ENCODE measurements at places on chromosomes 12 and 14.

DNA sequence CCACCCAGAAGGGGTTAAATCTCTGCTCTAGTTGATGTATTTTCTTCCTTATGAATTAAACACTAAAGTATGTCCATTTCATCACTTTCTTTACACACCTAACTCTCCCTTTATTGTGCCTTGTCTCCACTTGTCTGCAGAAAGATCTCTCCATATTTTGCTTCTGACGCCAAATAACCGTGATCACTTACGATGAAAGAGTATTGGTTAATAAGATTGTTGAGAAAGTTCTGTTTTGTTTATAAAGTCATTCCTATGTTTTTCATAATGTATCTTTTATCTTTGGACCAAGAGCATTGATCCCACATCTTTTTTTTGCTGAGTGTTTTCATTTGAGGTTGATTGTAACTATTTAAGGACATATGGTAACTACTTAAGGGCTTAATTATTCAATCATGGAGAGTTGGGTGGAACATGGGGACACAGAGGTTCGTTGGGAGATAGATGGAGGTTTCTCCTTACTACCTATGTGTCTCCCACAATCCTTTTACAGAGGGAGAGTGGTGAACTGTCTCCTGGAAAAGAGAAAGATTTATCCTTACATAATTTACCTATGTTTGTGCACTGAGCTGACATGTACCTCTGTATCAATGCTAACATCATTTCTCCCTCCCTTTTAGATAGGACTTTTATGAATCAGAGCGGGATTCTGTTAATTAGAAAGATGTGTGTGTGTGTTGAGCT, 120.7 kb upstream of the SLC38A2 start:
- H3K4me3 ChIP-seq: no peak overlapping the region
- H3K36me3 ChIP-seq: no peaks in the 10 kb centered on the region
- peak overlapping the region; percentile 86 for H3K27ac ChIP-seq

- H3K4me1 ChIP-seq: no peaks in the 10 kb centered on the region
- H3K27me3 ChIP-seq: no peaks in the 10 kb centered on the region
- DNase-seq: no peak
- H3K36me3 ChIP-seq: no peaks in the 10 kb centered on the region
- no peak overlapping the region for H3K27ac ChIP-seq
Observed at GRCh38 chr12:1579651-1580435, 14.5 kb downstream of the FBXL14 start.

DNA sequence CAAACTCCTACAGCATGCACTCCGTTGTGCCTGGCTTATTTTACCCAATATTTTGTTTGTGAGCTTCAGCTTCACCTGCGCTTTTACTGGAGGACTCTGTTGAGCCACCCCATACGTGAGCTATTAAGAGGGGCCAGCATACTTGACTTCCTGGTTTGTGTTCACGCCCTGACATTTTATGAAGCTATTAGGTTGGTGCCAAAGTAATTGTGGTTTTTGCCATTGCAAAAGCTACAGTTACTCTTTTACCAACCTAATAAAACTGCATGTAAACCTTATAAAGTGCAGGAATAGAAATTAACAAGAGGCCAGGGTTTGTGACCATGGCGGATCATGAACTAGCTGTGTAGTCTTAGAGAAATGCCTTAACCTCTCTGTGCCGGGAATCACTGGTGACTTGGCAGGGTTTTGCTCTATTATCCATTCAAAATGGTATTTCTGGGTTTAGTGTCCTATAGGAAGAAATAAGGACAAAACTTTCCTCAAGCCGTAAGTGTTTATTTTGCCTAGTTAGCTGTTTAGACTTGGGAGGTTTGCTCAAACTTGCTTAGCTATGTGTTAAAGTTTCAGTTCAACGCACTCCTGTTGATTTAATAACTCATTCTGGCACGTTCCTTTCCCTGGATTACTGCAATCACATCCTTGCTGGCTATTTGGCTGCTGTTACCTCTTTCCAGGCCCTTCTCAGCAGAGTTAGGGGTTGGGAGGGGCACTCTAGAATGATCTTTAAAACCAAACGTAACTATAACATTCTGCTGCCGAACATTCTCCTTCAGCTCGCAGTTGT, 1027.6 kb downstream of the BCL11B start:
- no peaks in the 10 kb centered on the region for H3K36me3 ChIP-seq
- no peak overlapping the region for H3K27ac ChIP-seq
- H3K27me3 ChIP-seq: no peaks in the 10 kb centered on the region
- no peak overlapping the region for H3K4me3 ChIP-seq

GRCh38 chr12:45729233-45730083, at the start of gene ARID2:
Gene ARID2 (plus strand): TSS chr12:45729706. CDS start chr12:45729837, 131 bp downstream.
- peak; percentile 83 for DNase-seq
- H3K27me3 ChIP-seq: no peaks in the 10 kb centered on the region
- no peaks in the 10 kb centered on the region for H3K4me1 ChIP-seq
- peak within 1 kb of the TSS; percentile 95 for H3K27ac ChIP-seq
- H3K4me3 ChIP-seq: peak within 1 kb of the TSS; percentile 82

DNA sequence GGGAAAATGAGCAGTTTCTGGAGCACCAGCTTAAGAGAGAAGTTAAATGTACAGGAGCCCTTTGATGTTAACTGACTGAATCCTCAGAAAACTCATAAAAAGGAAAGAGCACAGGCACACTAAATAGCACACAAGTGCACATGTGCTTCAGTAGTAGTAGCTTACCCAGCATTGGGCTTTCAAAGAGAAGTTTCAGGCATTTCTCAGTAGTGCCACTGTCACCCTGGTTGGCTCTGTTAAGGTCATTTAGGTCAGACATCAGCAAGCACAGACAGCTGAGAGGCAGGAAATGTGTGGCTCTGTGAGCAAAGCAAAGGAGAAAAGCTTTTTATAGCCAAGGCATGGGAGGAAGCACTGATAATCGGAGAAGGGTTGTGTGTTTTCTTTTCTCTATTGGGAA, 96.3 kb upstream of the HIF1A start:
- H3K27ac ChIP-seq: peak overlapping the region; percentile 4
- no peak for DNase-seq
- no peaks in the 10 kb centered on the region for H3K36me3 ChIP-seq
- H3K4me1 ChIP-seq: peaks cover 8% of the 10 kb centered on the region
- no peaks in the 10 kb centered on the region for H3K27me3 ChIP-seq

DNA sequence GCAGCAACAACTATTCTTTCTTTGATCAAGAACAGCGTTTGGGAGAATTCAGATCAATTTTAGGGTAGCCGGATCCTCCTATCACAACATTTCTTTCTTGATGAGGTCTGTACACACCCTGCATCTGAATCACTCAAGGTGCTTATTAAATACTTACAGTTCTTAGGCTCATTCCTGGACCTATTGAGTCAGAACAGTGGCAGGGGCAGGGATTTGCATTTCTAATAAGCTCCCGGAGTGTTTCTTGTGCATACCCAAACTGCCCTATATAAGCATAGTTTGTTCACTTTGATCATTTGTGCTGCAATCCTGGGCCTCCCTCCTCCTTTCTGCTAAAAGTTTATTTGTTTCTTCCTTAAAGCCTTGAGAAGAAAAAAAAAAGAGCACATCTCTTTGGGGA, 80.5 kb upstream of the RPH3A start:
- H3K36me3 ChIP-seq: no peaks in the 10 kb centered on the region
- DNase-seq: no peak
- no peak overlapping the region for H3K4me3 ChIP-seq
- no peaks in the 10 kb centered on the region for H3K27me3 ChIP-seq

DNA sequence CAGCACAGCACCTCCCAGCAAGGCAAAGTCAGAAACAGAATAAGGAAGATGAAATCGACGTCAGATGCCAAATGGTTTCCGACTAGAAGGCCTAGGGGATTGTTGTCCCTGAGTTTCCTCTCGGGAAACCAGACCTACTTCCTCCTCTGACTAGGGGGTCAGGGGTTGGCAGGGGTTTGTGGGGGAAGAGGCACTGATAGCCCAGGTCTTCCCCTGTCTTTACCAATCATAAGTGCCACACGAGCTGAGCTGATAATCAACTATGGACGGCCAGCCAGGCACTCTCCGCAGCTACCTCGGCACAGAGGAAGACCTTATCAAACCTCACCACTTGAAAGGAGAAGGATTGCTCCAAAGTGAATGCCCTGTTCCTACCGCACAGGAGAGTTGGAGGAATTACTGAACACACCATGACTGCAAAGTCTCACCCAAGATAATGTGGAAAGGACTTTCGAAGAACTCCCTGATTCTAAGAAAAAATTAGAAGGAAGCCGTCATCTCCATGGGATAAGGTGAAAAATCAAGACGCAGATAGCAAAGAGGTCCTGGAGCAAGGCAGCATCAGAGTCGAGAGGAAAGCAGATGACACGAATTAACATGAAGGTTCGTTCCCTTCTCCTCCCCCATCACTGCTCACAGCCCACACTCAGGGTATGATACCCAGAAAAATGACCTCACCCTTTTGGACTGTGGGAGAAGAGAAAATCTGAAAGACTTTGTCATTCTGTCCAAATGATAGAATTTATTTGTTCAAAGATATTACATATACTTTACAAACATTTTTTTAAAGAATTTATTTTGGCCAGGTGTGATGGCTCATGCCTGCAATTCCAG, 77.7 kb upstream of the MED13L start:
- H3K4me3 ChIP-seq: no peak overlapping the region

GRCh38 chr14:74579447-74580274, 32.4 kb downstream of the LTBP2 start:
- no peak overlapping the region for H3K4me3 ChIP-seq
- no peak overlapping the region for H3K27ac ChIP-seq
- no peaks in the 10 kb centered on the region for H3K27me3 ChIP-seq
- H3K36me3 ChIP-seq: no peaks in the 10 kb centered on the region

- H3K27ac ChIP-seq: no peak overlapping the region
- H3K36me3 ChIP-seq: no peaks in the 10 kb centered on the region
- H3K27me3 ChIP-seq: no peaks in the 10 kb centered on the region
- peak; percentile 39 for DNase-seq
- no peaks in the 10 kb centered on the region for H3K4me1 ChIP-seq
Observed at GRCh38 chr14:89773644-89774316, 180.8 kb downstream of the EFCAB11 start.

GRCh38 chr12:51262758-51263177, 7.4 kb downstream of the SMAGP start:
- H3K4me1 ChIP-seq: no peaks in the 10 kb centered on the region
- no peaks in the 10 kb centered on the region for H3K27me3 ChIP-seq
- no peak overlapping the region for H3K4me3 ChIP-seq
- no peak for DNase-seq

- H3K4me1 ChIP-seq: no peaks in the 10 kb centered on the region
- no peaks in the 10 kb centered on the region for H3K27me3 ChIP-seq
- no peaks in the 10 kb centered on the region for H3K36me3 ChIP-seq
- H3K4me3 ChIP-seq: no peak overlapping the region
- H3K27ac ChIP-seq: no peak overlapping the region
Observed at GRCh38 chr14:46063872-46064271, 587.7 kb downstream of the RPL10L start.

DNA sequence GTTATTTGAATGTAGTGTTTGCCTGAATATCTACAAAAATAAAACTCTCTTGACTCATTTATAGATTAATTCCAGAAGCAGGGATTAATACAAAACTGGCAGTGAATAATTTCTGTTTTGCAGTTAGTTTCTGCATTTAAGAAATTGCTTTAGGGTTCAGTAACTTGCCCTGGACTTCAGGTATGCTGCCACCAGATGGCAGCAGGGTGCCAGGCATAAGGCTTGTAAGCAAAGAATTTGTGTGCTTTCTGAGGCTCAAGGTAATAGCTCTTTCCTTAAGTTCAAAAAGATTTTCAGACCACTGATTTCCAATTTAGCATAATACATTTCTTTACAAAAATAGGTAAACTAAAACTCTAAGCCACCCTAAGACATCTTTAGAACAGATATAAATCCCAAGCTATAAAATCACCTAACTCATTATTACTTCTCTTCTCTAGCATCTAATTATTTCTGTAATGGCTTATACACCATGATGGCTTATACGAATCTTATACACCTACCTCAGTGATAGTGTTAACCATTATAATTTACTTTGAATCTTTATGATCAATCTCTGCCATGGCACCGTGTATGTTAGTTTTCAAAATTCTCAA, 398.3 kb downstream of the APAF1 start:
- peak; percentile 61 for DNase-seq
- no peaks in the 10 kb centered on the region for H3K27me3 ChIP-seq
- H3K27ac ChIP-seq: no peak overlapping the region

GRCh38 chr12:121996050-121996944, 25.4 kb upstream of the BCL7A start:
- no peak overlapping the region for H3K27ac ChIP-seq
- H3K36me3 ChIP-seq: no peaks in the 10 kb centered on the region
- no peaks in the 10 kb centered on the region for H3K27me3 ChIP-seq

DNA sequence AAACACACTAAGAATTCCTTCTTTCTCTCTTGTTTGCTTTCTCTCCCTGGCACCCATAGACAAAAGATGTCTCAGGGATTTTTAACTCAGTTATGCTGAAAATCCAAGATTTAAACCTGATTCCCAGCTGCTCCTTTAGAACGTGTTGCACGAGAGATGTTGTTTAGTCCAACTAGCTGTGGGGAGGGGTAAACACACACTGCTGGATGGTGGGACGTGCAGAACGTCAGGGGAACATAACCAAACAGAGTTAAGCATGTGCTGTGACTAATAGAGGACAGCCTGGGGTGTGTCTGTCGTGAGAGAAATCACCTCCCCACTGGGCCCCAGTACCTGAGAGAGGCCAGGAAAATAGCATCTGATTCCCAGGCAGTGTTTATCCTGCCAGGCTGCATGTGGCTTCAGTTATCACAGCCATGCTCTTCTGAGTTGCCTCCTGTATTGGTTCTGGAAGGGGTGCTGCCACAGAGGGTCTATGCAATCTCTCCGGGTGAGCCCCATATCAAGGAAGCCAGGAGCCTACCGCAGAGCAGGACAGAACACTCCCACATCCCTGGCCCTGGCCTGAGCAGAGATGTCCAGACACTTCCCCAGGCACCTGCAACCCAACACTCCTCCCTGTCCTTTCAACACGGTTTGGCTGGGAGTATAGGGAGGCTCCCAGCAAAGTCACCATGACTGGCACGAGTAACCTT, 112.7 kb upstream of the EGLN3 start:
- no peaks in the 10 kb centered on the region for H3K27me3 ChIP-seq
- H3K4me3 ChIP-seq: no peak overlapping the region
- no peaks in the 10 kb centered on the region for H3K4me1 ChIP-seq
- H3K27ac ChIP-seq: no peak overlapping the region
- DNase-seq: no peak

DNA sequence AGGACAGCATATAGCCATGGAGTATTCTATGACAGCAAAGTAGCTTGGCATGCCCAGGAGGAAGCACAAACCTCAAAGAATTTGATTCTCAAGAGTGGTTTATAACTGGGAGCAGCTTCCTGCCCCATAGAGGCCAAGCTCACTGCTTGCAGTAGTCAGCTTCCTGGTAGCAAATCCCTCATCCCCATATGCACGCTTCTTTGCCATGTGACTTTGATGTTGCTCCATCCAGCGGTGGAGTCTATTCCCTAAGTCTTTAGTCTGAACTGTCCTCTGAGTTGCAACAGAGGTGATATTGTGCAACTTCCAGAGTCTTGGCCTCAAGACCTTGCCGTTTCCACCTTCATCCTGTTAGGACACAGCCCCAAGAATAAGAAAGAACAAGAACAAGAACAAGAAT, 996.8 kb upstream of the TMEM132C start:
- DNase-seq: no peak
- H3K4me3 ChIP-seq: no peak overlapping the region
- no peaks in the 10 kb centered on the region for H3K4me1 ChIP-seq
- H3K27me3 ChIP-seq: no peaks in the 10 kb centered on the region
- H3K27ac ChIP-seq: no peak overlapping the region
